ENCODE measurements at places on chromosomes 5 and 9.
A peak's percentile ranks its signal among the peaks of the same experiment; 100 is the strongest.

DNA sequence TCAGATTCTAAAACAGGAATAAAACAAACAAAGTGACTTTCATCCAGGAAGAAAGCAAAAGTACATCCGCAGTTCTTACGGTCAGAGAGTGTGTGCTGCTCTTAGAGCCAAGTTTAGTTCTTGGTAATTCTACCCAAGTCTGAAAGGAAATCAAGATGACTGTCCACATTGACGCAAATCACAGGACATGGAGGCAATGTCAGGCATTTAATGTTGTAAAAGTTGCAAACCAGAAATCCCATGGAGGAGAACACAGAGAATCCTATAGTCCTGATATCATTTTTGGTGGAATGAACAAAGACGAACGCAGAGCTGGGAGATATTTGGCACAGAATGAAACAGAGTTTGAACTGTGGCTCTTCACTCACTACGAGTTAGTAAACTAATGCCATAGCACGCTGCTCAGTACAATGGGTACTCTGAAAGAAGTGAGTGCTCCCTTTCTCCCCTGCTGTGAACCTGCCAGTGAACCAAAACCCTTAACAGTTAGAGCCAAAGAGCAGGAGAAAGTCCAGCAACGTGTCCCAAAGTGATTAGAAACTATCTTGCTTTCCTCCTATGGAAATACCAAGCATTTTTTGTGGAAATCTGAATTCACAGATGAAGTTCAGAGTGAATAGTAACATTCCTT lies 74.3 kb downstream of the MUSK start:
- no peak for DNase-seq

DNA sequence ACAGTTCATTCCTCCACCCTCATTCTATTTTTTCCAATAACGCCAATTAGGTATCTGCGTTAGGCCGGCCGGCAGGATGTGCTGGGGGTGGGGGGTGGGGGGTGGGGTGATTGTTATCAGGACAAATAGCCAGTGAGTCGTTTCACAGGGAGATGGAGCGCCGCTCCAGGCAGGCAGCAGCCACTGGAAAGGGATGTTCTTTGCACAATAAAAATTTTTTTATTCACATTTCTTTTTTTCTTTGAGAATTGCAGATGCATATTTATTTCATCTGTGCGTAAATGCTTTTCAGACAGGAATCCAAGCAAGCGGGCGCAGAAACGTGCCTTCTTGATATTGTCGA lies 4.1 kb downstream of the LMX1B start:
- no peak for DNase-seq

- no peak for DNase-seq
Measured at GRCh38 chr9:130217838-130218237, 45.6 kb downstream of the NCS1 start.

DNA sequence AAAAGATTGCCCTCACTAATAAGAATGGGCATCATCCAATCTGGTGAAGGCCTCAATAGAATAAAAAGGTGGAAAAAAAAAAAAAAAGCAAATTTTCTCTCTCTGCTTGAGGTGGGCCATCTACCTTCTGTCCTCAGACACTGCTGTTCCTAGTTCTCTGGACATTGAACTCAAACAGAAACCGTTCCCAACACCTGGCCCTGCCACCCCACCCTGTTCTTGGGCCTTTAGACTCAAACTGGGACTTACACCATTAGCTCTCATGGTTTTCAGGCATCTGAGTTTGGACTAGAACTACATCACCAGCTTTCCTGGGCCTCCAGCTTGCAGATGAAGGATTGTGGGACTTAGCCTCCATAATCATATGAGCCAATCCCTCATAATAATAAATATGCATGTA lies 71.0 kb downstream of the SSBP2 start:
- no peak for DNase-seq

- no peak for DNase-seq
Measured at GRCh38 chr9:31067418-31067817, 1317.0 kb upstream of the ACO1 start.

DNA sequence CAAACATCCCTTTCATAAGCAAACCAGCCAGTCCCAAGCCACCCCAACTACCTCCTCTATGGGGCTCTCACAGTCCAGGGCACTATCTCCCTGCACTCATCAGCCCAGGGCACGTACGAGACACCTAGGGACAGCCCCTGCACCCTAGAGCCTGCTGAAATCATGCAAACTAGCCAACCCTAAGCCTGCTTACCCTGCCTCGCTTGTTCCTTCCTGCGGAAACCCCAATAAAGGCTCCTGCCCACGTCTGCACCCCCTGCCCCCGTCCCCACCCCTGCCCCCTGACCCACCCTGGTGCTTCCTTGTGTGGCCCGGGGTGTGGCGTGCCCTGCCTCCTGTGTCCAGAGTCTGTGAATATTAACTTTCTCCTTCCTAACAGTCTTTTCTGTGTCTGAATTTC lies 135.9 kb downstream of the GADD45G start:
- no peak for DNase-seq

DNA sequence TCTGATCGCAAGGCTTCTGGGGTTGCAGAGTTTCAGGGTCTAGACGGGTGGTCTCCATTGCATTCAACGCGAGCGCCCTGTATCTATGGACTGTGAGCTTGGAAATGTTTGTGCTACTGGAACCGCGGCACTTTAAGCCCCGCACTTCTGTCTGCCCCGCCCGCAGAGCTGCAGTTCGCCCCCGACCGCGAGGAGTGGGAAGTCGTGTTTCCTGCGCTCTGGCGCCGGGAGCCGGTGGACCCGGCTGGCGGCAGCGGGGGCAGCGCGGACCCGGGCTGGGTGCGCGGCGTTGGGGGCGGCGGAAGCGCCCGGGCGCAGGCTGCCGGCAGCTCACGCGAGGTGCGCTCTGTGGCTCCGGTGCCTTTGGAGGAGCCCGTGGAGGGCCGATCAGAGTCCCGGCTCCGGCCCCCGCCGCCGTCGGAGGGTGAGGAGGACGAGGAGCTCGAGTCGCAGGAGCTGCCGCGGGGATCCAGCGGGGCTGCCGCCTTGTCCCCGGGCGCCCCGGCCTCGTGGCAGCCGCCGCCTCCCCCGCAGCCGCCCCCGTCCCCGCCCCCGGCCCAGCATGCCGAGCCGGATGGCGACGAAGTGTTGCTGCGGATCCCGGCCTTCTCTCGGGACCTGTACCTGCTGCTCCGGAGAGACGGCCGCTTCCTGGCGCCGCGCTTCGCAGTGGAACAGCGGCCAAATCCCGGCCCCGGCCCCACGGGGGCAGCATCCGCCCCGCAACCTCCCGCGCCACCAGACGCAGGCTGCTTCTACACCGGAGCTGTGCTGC lies 1.0 kb downstream of the ADAMTS19 start:
- DNase-seq = no peak

- no peak for DNase-seq
Measured at GRCh38 chr9:35904338-35904737, 1.7 kb upstream of the HRCT1 start.

DNA sequence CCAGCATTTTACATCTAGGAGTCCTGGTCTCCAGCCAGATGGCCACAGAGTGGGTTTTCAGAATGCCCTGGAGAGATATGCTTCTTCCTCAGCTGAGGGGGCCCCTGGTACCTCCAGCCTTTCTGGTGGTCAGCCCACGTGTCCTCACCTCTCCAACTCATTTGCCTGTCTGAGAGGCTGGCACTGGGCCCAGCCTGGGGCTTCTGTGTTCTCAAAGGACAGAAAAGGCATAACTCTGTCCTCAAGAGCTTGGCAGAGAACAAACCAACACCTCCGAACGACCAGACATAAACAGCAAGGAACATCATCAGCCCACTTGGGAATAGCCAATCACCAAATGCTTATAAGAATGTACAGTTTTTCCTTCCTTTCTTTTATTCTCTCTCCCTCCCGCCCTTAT lies 17.1 kb downstream of the ENG start:
- no peak for DNase-seq

DNA sequence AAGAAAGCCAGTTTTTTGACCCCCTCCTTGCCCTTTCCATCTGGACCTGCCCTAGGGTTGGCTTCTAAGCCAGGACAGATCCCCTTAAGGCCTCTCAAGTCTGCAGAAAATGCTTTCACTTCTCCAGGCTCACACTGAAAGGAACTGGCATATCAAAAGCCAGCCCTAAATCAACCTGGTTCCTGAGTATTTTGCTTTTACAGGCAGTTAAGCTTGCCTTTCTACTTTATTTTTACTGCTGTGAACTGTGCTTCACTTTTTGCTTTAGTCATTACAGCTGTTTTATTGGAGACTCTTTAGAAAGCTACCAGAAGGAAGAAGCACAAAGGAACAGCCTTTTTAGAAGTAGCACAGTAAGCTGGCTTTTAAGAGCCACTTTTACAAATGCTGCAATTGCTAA lies 5.0 kb downstream of the TARS1 start:
- no peak for DNase-seq

DNA sequence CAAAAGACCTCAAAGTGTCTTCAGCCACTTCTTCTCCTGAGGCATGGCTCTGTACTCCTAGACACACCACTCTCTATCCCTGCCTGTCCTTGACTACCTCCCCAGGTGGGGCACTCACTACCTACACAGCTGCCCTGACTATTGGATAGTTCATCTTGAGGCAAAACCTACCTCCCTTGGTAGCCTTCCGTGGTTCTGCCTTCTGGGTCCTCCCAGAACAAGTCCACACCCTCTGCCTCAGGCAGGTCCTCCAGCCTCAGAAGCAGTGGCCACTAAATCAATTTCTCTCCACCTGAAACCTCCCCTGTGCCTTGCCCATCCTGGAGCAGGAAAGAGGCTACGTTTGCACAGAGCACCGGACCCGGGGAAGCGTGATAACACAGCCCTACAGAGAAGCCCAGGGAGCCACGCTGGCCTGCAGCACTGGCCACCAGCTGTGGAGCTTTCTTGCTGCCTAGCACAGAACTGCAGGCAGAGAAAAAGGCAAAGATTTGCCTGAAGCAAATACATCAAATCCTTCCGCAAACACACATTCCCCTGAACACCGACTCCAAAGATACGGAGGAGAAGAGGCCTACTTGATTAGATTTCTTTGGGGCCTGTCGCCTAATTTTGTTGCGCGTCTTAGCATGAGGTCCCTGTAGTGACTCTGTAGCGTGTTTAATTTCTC lies 141.8 kb downstream of the C9orf50 start:
- DNase-seq = no peak

GRCh38 chr5:102834438-102834964 lies 79.4 kb downstream of the PAM start:
- no peak for DNase-seq

- DNase-seq = no peak
Measured at GRCh38 chr5:34738381-34738780, 82.3 kb downstream of the RAI14 start.

- no peak for DNase-seq
Measured at GRCh38 chr5:60519372-60519771, 180.6 kb downstream of the DEPDC1B start.

DNA sequence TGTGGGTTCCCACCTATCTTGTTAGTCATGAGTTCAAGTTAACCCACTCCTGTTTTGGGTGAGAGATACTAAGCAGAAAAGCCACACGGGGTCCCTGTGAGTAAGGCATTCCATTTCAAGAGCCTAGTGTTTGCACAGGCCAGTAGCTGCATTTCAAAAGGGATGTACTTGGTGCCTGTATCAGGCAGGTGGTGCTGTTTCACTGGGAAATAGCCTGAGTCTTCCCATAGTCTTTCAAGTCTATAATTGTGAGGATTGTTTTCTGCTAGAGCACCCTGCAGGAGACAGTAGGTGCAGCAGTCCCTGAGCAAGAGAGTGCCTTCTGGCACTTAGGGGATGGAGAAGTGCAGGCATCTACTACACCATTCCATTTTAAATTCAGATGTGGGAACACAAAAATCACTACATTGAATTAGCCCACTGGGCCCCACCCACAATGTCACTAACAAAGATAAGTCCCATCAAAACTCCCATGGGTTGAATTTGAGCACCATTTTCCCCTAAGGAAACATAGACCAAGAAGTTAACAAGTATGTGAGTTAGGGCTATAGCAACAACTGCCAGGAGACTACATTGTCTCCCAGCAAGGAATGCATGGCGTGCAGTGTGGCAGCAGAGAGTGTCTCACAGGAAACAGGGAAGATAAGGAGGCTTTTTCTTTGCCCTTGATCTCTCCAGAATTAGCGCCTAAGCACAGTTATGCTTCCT lies 263.2 kb downstream of the COX7C start:
- DNase-seq = peak; percentile 44

DNA sequence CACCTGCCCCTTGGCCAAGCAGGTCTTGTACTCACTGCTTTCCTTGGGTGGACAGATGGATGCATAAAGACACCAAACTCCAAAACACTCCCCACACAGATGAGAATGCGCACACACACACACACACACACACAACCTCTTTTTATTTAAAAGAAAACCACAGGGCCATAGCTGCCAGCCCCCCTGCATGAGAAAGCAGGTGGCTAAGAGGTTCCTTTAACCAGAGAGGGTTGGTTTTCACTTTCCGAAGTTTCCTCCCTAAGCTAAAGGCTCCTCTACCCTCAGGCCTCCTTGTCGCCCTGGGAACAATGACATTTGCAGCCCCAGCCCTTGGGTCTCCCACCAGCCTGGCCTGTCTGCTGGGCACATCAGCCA lies 11.1 kb downstream of the NR5A1 start:
- DNase-seq = no peak

GRCh38 chr5:122107016-122107415 lies 22.3 kb upstream of the ZNF474 start:
- no peak for DNase-seq

GRCh38 chr5:87769157-87769556 lies 356.4 kb upstream of the CCNH start:
- no peak for DNase-seq

GRCh38 chr5:1942158-1942557 lies 59.4 kb upstream of the IRX4 start:
- DNase-seq = no peak

DNA sequence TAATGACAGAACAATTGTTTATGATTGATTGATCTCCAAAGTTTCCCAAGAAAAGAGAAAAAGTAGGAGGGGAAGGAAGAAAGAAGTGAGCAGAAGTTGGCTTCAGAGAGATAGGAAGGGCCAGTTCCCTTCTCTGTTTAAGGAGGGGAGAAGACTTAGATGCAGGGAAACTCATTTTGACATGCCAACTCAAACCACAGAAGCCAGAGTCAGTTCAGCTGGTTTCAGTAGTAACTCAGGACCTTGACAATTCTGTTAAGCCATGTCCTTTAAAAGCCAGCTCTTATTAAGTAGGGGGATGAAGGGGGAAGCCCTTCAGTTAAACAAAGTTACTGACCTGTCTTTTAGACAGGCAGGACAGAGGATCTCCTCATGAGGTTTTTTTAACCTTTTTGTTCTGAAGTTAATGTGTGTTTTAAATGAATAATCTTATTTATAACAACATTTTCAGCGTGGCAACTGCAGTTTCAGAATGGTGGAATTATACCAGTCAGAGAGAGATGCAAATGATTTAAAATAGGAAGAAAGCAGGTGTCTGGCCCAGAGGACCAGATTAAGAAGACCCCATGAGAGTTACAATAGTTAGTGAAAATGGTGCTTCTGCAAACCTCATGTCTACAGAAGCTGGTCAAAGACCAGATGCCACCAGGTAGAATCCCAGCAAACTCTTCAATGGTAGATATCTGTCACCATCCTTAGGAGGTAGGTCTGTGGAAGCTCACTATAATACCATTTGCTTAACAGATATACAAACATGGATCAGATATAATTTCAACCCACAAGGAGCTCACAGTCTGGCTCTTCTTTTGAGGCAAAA lies 29.3 kb upstream of the ABL1 start:
- no peak for DNase-seq

- peak; percentile 28 for DNase-seq
Measured at GRCh38 chr5:113162770-113163169, 186.2 kb downstream of the DCP2 start.

All from PC-9 (cell line).